ENCODE measurements at places on chromosomes 11 and 22.

DNA sequence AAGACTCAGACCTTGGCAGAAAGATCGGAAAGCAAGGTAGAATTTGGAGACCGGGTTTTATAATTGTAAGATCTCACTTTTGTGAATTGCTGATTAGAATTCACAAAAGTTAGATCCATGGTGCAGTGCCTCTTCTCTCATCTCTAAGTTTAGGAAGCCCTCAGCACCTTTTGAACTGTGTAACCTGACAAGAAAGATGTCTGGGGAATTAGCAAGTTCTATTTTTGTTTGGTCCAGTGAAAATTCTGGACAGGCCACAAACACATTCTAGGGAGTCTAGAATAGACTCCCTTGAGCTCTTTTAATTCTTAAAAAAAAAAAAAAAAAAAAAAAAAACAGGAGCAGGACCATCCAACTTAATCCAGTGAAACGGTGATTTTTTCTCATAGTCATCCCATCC is 66.1 kb downstream of the CECR2 start:
- no peak for DNase-seq

DNA sequence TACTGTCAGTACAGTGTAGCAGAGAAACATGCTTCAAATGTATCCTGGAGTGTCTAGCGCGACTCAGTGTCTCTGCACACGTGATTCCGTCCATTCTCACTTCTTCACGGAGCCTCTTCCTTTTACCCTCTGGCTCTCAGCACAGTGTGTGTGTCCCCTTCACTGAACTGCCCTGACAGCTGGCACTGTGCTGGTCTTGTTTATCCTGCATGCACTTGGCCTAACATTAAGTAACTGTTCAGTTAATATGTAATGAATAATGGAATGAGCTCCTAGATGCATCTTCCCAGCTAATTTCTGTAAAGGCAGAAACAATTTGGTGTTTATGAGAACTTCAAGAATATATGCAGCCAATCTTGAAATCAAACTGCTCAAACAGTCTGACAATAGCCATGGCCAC is 44.4 kb downstream of the KMT5B start:
- DNase-seq: no peak

GRCh38 chr11:120797143-120797542 is 226.8 kb upstream of the TBCEL start:
- no peak for DNase-seq

DNA sequence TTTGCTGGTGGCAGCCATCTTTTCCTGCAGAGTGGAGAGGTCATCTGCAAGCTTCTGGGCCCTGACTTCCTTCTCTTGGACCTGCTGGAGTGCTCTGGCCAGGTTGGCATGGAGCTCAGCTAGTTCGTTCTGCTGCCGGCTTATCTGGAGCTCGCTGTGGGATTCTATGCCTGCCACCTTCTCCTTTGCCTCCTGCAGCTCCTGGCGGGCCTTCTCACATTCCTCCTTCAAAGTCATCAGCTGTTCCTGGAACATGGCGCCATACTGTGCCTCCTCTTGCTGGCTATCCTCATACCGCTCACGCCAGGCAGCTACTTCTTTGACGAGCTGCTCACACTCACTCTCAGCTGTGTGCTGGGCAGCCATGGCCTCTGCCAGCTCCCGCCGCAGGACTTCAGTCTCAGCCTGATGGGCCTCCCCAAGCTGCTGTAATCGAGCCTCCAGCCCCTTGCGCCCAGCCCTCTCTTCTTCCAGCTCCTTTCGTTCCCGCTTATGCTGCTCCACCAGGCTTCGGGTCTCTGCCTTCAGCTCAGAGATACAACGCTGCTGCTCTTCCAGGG is 16.1 kb downstream of the IL18BP start:
- no peak for DNase-seq

GRCh38 chr11:111352935-111353710 is 26.0 kb downstream of the POU2AF1 start:
- no peak for DNase-seq

- no peak for DNase-seq
Measured at GRCh38 chr11:118547132-118547531, 16.1 kb downstream of the TMEM25 start.

- no peak for DNase-seq
Measured at GRCh38 chr11:130068986-130069658, 572 bp upstream of the APLP2 start.

- DNase-seq: no peak
Measured at GRCh38 chr11:119421941-119422808, 797 bp downstream of the THY1 start.

DNA sequence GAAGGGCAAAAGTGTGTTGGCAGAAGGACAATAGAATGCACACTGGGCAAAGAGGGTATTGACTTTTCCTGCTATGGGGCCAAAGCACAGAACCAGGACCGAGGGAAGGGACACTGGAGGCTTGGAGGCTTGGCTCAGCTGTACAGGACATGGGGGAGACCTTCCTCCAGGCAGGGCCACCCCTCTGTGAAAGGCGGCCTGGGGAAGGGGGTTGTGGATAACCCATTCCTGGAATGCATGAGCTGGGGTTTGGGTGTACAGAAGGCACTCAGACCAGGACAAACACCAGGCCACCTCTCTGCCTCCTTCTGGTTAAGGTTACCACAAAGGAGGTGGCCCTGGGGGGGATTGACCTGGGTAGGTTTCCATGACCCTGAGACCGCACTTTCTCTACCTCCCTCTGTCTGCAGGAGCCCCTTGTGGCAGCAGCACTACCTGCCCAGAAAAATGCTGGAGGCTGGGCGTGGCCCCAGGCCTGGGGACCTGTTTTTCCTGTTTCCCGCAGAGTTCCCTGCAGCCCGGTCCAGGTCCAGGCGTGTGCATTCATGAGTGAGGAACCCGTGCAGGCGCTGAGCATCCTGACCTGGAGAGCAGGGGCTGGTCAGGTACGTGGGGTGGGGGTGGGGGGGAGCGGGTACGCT is 9.6 kb downstream of the P2RY2 start:
- DNase-seq: no peak

GRCh38 chr11:46236918-46237247 is 40.6 kb upstream of the CREB3L1 start:
- DNase-seq: no peak

DNA sequence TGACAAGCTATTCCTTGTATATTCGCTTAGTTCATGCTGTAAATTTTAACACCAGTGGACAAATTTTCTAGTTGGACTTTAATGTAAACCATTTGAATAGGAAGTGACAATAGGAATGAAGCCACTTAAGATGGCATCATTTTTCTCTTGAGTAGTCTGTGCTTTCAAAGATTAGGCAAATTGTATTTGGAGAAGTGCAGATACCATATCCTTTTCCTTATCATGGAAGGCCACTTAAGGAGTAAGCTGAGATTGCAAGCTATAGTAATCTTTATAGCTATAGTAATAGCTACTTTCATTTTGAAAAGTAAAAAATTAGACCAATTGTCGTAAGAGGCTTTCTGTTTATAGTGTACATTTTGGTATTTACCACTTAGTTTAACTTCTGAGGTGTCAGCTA is 12.8 kb downstream of the CAPRIN1 start:
- no peak for DNase-seq

GRCh38 chr11:98625526-98625925 is 395.2 kb upstream of the CNTN5 start:
- DNase-seq: no peak

DNA sequence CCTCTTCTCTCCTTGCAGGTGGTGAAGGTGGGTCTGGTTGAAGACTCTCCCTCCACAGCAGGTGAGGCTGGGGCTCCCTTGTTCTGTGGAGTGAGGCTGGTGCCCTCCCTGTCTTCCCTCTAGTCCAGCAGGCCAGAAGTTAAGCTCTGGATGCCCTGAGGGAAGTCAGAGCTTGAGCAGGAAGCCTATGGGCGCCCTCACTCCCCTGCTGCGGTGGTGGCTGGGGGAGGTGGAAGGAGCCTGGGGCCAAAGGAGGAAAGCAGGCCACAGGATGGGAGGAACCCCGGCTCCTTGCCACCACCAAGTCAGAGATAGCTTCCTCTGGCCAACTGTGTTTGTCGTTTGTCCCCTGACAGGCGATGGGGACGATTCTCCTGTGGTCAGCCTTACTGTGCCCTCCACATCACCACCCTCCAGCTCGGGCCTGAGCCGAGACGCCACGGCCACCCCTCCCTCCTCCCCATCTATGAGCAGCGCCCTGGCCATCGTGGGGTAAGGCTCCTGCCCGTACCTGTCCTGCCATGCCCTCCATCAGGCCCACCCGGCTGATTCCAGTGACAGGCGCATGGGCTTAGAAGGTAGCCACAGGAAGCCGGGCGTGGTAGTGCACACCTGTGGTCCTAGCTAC is 29.5 kb upstream of the RAB1B start:
- DNase-seq: no peak

DNA sequence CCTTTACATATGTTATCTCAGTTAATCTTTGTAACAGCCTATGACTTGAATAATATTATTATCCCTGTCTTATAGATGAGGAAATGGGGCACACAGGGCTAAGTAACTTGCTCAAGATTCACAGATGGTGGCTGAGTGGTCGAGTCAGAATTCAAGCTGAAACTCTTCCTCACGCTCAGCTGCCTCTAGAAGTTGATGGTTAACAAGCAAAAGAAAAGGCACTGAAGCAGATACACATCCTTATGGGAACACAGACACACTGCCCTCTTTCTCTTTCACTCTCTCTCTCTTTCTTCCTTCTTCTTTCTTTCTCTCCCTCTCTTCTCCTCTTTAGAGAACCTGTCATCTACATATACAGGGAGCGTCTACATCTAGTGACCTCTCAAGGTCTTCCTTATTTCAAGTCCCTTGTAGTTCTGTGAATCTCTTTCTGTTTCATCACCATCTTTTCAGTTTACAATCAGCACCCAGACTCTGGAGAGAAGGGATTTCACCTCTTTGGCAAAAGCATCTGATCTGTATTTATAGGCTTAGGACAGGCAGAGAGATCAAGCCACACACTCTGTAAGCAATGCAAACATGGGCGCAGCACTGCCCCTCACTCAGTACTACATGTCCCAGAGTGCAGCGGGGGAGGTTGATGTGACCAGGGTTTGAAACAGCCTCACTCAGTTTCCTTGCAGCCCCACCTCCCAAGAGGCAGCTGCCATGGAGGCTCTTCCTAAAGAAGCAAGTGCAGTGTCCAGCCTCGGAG is 75.7 kb downstream of the GRAMD1B start:
- DNase-seq: no peak

GRCh38 chr11:102798012-102798746 is at the start of gene MMP1:
Gene MMP1 (minus strand): TSS chr11:102798160. CDS start chr11:102798092, 68 bp downstream.
- no peak for DNase-seq

GRCh38 chr11:65003282-65003681 is 6.5 kb upstream of the BATF2 start:
- no peak for DNase-seq

DNA sequence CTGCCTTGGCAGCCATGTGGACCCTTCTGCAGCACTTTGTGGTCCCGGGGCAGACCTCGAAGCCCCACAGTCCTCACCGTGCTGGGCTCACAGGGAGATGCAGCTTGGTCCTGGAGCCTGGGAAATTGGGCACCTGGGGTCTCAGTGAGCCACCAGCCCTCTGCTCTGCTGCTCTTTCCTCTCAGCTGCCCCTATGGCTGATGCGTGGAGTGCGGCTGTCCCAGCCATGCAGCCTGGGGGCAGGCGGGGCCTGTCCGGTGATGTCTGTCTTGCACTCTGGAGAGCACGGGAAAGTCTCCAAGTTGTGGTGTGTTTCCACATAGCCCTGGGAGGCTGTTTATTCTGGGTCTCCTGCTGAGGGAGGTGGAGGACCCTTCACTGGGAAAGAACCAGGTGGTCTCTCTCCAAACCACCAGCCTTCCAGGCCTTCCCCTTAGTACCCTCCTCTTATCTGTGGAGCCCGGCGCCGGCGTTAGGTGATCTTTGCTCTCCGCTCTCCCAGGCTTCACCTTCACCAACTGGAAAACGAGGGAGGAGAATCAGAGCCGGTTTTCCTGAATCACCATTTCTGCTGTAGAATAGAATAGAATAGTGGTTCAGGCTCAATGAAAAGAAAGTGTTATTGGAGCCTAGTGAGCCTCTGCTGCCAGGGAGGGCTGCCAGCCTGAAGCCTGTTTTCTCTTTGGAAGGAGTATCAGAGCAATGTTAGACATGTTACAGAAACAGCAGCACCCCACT is 41.2 kb upstream of the GRAMD4 start:
- DNase-seq: no peak

GRCh38 chr22:22687638-22688500 is 43.5 kb downstream of the GGTLC2 start:
- DNase-seq: no peak

DNA sequence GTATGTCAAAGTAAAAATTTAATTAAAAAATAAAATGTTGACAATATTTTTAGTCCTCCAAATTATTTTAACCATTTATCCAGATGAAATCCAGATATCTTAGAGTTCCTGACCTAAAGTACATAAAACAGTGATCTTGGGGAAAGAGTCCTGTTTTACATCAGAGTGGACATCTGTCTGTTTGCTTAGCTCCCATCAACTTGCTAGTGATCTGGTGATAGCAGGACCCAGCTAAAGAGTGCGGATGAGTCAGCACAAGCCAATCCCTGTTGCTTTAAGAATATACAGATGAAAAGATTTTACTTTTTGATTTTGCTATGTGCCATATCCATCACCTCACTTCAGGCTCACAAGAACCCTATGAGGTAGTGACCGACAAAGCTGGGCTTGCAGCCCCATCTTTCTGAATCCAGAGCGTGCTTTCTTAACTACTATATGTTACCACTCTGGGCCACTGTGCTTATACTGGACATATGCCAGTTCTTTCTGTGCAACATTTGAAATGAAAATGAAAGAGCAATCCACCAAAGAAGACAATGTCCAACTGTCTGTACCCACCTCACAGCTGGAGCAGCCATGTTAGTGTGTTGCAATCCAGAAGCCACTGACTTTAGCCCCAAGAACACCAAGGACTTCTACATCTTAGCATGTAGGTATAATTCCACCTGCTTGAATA is 167.6 kb upstream of the SESN3 start:
- DNase-seq: no peak

DNA sequence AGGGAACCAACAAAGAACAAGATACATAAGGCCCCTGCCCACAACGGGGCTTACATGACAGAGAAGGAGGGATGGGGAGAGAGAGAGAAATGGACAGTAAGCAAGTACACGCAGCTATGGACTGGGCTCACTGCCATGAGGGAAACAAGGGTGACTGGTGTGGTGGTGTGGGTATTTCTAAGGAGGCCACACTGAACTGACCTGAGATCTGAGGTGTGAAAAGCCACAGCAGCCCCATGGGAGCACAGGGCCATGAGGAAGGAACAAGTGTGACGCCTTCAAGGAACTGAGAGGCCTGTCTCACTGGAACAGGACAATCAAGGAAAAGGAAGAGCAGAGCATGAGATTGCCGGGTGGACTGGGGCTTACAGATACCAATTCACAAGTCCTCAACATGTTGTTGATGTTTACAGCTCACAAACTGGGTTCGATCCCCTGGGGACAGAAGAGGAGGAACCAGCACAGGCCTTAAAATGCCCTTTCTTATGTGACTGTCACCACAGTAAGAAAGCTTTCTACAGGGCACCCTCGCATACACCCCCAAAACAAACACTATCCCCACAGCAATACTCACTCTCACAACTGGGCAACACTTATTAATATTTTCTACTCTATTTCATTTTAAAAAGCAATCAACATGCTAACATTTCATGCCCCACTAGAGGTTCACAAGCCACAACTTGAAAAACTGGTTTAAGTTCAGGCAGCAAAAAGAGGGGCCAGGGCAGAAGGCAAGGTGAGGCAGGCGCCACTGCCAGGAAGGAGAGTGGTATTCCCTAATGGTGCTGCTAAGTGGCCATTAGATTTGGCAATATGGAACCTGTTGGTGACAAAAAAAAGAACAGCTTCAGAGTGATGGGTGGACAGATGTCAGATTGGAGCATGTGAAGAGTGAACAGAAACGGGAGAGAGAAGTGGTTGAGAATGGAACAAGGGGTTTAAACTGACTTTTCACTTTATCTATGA is 39.1 kb downstream of the TCIRG1 start:
- no peak for DNase-seq

- no peak for DNase-seq
Measured at GRCh38 chr11:105618343-105618955, 8.6 kb downstream of the GRIA4 start.

- no peak for DNase-seq
Measured at GRCh38 chr11:35525501-35526175, at the start of gene PAMR1. Gene PAMR1 (minus strand): TSS chr11:35525616. CDS start chr11:35525585, 31 bp downstream.

All from CD4-positive, CD25-positive, alpha-beta regulatory T cell (primary cell).